Activated CD8-positive, alpha-beta memory T cell treated with anti-CD3 and anti-CD28 coated beads, Interleukin-2, amount 50 U/mL, for 4 hours (primary cell): ENCODE measurements at places on chromosomes 12 and 14.

- DNase-seq, result no peak
Observed at GRCh38 chr14:100074431-100075100, 9.3 kb downstream of the EVL start.

GRCh38 chr14:34983786-34984185 lies 994 bp downstream of the SRP54 start:
- DNase-seq, result no peak

GRCh38 chr12:22631863-22632463 lies 7.0 kb downstream of the ETNK1 start:
- DNase-seq, result no peak

DNA sequence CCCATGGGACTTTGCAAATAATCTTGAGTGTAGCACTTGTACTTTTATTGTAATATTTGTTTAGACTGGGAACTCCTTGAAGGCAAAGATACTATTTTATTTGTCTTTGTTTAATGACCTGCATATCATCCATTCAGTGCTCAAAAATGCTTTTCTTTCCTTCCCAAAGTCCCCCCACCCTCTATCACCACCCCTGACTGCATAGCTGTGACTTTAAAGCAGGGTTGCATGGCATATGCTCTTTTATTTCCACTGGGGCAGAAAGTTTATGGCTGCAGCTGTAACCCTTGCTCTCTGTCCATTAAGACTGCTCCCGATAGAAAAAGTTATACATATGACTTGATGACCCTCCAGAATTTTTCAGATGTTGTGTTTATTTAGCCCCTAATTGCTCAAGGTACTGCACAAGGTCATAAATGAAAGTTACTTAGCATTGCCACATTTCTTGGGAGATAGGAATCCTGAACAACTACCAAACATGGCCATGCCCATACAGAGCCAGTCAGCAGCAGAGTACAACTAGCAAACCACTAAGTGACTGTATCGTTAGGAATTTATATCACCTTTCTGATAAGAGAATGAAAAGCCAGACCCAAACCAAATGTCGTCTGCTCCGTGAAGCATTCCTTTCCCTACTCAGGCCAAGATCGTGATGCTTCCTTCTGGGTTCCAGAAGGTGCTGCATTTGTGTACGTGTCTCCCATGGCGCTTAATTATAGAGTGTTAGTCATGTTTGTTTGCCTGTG lies 114.3 kb downstream of the DIP2B start:
- no peak for DNase-seq

- DNase-seq, result no peak
Observed at GRCh38 chr14:60662982-60663381, 13.7 kb upstream of the SIX1 start.
